Mesothelial cell of epicardium (in vitro differentiated cells): ENCODE measurements at places on chromosomes 16 and 17.

- H3K4me3 ChIP-seq: no peak overlapping the region
- H3K27ac ChIP-seq: no peak overlapping the region
- peaks cover 4% of the 10 kb centered on the region for H3K36me3 ChIP-seq
These were observed 6.6 kb downstream of the ST3GAL2 start for GRCh38 chr16:70432356-70432722.

DNA sequence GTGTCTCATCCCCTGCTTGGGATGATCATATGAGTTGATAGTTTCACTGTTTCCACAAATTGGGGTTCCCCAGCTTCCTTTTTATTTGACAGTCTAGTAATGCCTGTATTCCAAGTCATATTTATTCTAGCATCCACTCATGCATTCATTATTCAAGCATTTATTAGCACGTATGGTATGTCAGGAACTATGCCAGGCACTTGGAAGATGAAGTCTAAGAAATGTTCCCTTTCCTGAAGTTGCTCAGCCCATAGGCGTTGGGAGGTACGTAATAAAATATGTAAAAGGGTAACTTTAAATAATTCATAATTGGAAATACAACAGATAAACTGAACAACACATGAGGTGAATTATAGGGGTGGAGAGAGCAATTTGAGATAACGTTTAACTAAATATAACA, 338.0 kb upstream of the MAF start:
- H3K27ac ChIP-seq: no peak overlapping the region
- peaks cover 4% of the 10 kb centered on the region for H3K4me1 ChIP-seq
- H3K36me3 ChIP-seq: no peaks in the 10 kb centered on the region
- peaks cover 23% of the 10 kb centered on the region for H3K27me3 ChIP-seq

DNA sequence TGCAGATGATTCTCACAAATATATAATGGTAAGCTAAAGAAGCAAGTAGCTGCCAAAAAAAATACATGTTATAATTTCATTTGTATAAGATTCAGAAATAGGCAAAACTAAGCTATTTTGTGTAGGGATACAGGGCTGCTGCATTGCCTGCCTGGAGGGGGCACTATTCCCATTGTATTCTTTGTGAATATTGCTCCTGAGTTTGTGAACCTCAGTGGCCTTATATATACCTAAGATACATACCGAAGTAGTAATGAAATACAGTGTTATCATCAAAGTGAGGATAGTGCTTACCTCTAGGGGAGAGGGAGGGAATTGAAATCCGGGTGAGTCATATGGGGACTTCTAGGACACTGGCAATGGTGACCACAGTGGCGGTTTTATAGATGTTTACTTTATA, 53.5 kb downstream of the C17orf58 start:
- H3K27ac ChIP-seq: no peak overlapping the region
- H3K4me3 ChIP-seq: no peak overlapping the region
- no peaks in the 10 kb centered on the region for H3K27me3 ChIP-seq

GRCh38 chr17:66467766-66468165, 165.4 kb downstream of the PRKCA start:
- no peaks in the 10 kb centered on the region for H3K27me3 ChIP-seq
- peaks cover 41% of the 10 kb centered on the region for H3K4me1 ChIP-seq
- H3K27ac ChIP-seq: peak overlapping the region; percentile 53
- DNase-seq: no peak
- no peaks in the 10 kb centered on the region for H3K36me3 ChIP-seq

DNA sequence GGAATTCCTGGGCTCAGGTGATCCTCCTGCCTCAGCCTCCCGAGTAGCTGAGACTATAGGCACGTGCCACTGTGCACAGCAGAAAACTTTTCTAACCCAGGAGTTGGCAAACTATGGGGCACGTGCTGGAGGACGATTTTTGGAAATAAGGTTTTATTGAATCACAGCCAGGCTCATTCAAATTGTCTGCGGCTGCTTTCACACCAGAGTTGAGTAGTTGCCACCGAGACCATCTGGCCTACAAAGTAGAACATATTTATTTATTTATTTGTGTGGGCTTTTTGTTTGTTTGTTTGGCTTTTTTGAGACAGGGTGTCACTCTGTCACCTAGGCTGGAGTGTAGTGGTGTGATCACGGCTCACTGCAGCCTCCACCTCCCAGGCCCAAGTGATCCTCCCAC, 7.4 kb upstream of the PGS1 start:
- no peak overlapping the region for H3K4me3 ChIP-seq
- H3K36me3 ChIP-seq: no peaks in the 10 kb centered on the region
- H3K27ac ChIP-seq: peak overlapping the region; percentile 12
- DNase-seq: no peak
- H3K4me1 ChIP-seq: peaks cover 66% of the 10 kb centered on the region
- H3K27me3 ChIP-seq: no peaks in the 10 kb centered on the region

DNA sequence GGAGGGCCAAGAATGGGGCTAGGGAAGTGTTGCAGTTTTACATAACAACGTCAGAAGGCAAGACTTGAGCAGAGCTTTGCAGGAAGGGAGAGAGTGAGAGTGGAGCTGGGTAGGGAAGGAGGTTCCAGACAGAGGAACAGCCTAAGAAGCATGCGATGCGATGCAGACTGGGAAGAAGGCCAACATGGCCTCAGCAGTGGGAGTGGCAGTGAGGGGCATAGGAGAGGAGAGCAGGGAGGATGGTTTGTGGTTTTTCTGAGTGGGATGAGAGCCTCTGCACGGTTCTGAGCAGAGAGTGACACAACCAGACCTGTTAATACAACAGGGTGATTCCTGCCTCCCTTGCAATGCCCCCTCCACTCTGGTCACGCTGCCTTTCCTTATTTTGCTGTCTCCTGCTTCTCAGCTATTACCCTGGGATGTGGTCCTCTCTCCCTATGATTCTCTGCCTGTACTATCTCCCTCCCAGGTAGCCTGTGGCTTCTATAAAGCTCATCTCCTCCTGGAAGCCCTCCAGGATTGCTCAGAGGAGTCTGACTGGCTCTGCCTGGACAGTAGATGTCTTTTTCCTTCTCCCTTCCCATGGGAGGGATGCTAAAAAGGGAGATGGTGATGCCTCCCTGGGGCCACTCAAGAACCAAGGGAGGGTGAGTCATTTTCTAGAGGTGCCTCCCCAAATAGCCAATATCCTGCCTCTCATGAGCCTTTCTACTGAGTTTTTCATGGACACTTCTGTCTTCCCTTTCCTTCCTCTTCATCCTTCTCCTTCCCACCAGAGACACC, 38.7 kb upstream of the NGFR start:
- peak overlapping the region; percentile 68 for H3K27ac ChIP-seq
- H3K4me1 ChIP-seq: peaks cover 18% of the 10 kb centered on the region
- no peaks in the 10 kb centered on the region for H3K36me3 ChIP-seq
- H3K27me3 ChIP-seq: peaks cover 40% of the 10 kb centered on the region

DNA sequence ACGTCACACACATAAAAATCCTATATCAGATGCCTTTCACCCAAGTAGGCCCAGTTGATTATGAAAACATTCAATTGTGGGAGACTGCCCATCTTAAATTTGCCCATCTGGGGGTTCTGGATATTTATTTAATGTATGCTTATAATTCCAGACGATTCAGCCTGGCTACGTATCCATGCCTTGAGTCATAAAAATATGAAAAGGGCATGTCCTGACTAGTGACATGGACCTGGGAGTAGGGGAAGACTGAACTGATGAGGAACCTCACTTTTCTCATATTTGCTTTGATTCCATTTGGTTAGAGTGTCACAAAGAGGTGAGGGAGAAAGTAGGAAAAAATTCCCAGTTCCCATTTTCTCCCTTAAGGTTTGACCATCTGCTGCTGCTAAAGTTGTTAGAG, 122.5 kb upstream of the GNAO1 start:
- no peaks in the 10 kb centered on the region for H3K4me1 ChIP-seq
- no peak for DNase-seq
- H3K36me3 ChIP-seq: no peaks in the 10 kb centered on the region
- no peak overlapping the region for H3K27ac ChIP-seq
- H3K27me3 ChIP-seq: peaks cover 34% of the 10 kb centered on the region

DNA sequence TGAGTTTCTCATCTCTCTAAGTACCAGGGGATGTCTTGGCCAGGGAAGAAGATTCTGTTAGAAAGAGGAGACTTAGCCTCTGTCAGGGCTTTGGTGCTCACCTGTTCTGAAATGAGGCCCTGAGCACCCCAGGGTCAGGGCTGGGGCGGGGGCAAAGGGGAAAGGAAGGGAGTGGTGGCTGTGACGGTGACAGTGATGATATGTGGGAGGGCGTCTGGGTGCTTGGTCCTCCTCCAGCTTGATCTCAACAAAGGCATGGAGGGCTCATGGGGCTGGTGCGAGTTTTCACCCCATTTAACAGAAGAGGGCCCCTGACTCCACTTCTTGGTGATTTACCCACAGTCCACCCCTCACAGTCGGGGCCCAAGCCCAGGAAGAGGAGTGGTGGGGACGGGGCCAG, 15.1 kb downstream of the SOX8 start:
- H3K4me3 ChIP-seq: peak overlapping the region; percentile 41
- H3K27ac ChIP-seq: peak overlapping the region; percentile 80
- no peaks in the 10 kb centered on the region for H3K36me3 ChIP-seq
- no peak for DNase-seq
- peaks cover 25% of the 10 kb centered on the region for H3K27me3 ChIP-seq
- H3K4me1 ChIP-seq: peaks cover 18% of the 10 kb centered on the region

DNA sequence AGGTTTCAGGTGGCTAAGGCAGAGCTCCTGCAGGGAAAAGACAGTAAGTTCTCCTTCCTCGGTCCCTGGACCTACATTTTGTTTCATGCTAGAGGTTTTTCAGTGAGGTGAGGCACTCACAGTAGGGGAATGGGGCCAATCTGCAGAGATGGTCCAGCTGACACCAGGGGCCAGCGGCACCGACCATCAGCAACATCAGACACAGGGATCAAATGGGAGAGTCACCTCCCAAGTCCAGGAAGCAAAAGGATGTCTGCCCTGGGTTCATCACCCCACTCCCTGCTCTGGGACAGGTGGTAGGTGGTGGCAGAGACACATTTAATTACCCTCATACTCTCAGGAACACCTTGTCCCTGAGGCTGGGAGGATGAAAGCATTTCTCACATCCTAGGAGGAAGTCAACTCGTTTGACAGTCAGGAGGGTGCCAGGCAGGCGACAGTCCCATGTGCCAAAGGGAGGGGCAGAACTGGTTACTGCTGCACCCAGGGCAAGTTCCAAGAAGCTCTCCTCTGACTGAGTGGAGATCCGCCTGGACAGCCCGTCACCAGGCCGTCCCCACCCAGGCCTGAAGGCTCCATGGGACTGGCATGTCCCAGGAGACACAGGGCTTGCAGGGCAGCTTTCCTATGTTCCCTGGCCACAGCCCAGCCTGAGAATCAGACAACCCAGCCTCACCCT, 19.2 kb downstream of the ATP6V0D1 start:
- no peaks in the 10 kb centered on the region for H3K36me3 ChIP-seq
- no peak for DNase-seq
- no peak overlapping the region for H3K27ac ChIP-seq
- H3K27me3 ChIP-seq: no peaks in the 10 kb centered on the region
- H3K4me1 ChIP-seq: peaks cover 12% of the 10 kb centered on the region
- no peak overlapping the region for H3K4me3 ChIP-seq

GRCh38 chr17:70086516-70086915, 11.5 kb downstream of the KCNJ16 start:
- H3K27me3 ChIP-seq: no peaks in the 10 kb centered on the region
- H3K36me3 ChIP-seq: no peaks in the 10 kb centered on the region
- H3K27ac ChIP-seq: no peak overlapping the region
- DNase-seq: no peak
- H3K4me1 ChIP-seq: peaks cover 21% of the 10 kb centered on the region

- no peaks in the 10 kb centered on the region for H3K36me3 ChIP-seq
- no peak overlapping the region for H3K4me3 ChIP-seq
- no peak for DNase-seq
- H3K4me1 ChIP-seq: peaks cover 2% of the 10 kb centered on the region
- no peak overlapping the region for H3K27ac ChIP-seq
These were observed 23.3 kb upstream of the ERCC4 start for GRCh38 chr16:13896543-13897182.

DNA sequence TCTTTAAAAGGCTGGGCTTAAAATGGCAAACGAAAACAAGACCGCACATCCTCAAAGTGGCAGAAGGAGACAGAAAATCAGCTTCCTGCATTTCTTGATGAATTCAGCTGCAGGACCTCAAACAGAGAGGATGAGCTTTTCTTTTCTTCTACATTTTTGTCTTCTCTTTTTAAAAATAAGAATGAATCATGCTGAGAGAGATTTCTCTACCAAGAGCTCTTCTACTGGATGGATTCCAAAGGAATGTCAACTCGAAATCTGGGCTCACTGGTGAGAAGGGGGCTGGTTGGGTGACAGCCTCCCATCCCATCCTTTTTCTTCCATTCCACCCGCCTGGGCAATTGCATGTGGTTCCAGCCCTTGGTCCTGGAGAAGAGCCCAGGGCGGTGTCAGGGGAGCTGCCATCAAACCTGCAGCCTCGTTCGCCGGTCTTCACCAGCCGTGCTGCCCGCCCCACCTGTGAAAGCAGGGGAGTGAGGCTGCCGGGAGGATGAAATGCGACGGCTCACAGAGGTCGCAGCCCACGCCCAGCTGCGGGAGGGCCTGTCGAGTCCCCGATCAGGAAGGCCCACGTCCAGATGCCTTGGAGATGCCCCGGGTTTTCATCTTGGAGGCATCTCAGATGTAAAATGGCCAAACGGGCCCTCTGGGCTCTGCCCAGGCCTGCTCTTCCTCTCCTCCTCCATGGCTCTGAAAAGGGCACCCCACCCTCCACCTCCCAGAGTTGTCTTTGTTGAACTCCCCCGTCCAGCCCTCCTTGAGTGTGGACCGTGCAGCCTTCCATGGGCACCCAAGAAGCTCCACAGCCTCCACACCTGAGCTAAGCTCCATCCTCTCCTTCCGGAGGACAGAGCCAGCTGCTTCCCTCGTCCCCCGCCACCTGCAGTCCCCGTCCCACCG, 121.9 kb downstream of the FOXL1 start:
- no peak for DNase-seq
- peaks cover 34% of the 10 kb centered on the region for H3K27me3 ChIP-seq
- H3K4me1 ChIP-seq: peaks cover 8% of the 10 kb centered on the region
- no peak overlapping the region for H3K27ac ChIP-seq
- H3K4me3 ChIP-seq: no peak overlapping the region

DNA sequence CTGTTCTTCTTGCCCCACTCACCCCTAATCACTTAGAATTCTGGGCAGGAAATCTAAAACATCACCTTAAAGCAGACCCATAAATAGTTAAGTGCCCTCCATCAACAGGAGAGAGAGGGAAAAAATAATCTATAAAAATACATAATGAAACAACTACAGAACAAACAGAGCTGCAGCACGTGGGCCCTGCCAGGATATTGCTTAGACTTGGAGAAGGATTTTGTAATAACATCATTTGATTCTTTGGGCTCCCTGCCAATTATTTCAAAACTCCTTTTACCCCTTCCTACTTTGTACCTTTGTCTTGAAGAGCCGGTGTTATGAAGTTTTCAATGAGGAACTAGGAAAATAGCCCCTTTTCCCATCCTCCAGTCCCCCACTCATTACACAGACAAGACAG, 130.6 kb upstream of the TOX3 start:
- no peak for DNase-seq
- H3K36me3 ChIP-seq: no peaks in the 10 kb centered on the region
- H3K27me3 ChIP-seq: peaks cover 19% of the 10 kb centered on the region
- H3K27ac ChIP-seq: no peak overlapping the region

- H3K27ac ChIP-seq: peak overlapping the region; percentile 98
- no peaks in the 10 kb centered on the region for H3K36me3 ChIP-seq
- peak overlapping the region; percentile 52 for H3K4me3 ChIP-seq
- H3K27me3 ChIP-seq: no peaks in the 10 kb centered on the region
These were observed 59.5 kb downstream of the RAI1 start for GRCh38 chr17:17740615-17741348.

GRCh38 chr16:86448306-86448890, 61.9 kb upstream of the FOXF1 start:
- peaks cover 15% of the 10 kb centered on the region for H3K4me1 ChIP-seq
- H3K36me3 ChIP-seq: no peaks in the 10 kb centered on the region
- no peak overlapping the region for H3K4me3 ChIP-seq
- no peak overlapping the region for H3K27ac ChIP-seq
- H3K27me3 ChIP-seq: peaks cover 59% of the 10 kb centered on the region
